ENCODE measurements at places on chromosomes 3 and 15.

GRCh38 chr3:144497452-144497851, 525.8 kb downstream of the DIPK2A start:
- no peak for DNase-seq

- no peak for DNase-seq
Measured at GRCh38 chr15:25247407-25248038, 191.3 kb downstream of the UBE3A start.

GRCh38 chr3:45608885-45609284, 14.3 kb downstream of the LIMD1 start:
- DNase-seq = no peak

- no peak for DNase-seq
Measured at GRCh38 chr15:51842852-51843737, 13.6 kb downstream of the TMOD3 start.

- DNase-seq = no peak
Measured at GRCh38 chr3:124859025-124859424, 28.1 kb downstream of the ITGB5 start.

GRCh38 chr3:136645915-136646314, 106.3 kb downstream of the STAG1 start:
- no peak for DNase-seq

GRCh38 chr3:137944593-137944992, 65.4 kb upstream of the CLDN18 start:
- no peak for DNase-seq

GRCh38 chr3:38730281-38730680, 80.8 kb upstream of the SCN5A start:
- no peak for DNase-seq

DNA sequence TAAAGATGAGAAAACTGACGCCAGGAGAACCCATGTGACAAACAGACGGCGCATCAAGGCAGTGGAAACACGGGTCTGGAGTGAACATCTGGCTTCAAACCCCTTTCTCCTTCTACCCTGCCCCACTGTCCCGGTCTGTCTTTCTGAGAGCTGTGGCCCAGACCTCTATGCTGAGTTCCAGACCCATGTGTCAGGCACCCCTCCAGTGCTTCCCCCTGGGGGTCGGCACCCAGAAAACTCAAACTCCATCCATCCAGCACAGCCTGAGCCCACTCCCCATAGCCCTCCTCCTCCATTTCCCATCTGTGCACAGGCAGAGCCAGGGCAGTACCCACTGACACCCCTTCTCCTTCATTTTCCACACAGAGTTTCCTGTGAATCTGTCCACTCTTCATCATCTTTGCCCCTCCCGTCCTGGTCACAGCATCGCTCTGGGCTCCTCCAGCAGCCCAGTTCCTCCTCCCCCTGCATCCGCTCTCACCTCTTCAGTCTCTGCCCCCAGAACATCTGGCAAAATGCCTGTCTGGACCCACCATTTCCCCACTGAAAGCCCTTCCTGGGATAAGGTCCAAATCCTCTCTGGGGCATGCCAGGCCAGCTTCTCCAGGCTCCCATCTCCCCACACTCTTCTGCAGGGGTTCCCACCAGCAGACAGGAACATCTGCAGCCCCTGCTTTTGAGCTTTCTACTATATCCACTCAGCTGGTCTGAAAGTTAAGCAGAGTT, 2.9 kb downstream of the FAM240A start:
- no peak for DNase-seq

GRCh38 chr3:42853739-42854302, 21.9 kb downstream of the CYP8B1 start:
- DNase-seq = no peak

DNA sequence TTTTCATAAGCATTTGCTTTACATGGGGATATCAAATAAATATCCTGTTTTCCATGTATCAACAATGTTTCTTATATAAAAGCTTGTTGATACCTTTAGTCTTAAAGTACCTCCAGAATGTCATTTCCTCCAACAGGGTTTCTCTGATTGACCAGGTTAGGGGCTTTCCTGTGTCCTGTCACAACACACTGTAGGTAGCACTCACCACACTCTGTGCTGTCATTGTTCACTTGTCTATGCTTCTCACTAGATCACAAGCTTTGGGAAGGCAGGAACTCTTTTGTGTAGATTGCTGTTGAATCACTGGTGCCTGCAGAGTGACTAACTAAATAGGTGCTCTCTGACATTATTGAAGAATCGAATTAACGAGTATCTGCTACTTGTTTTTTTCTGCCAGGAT, 49.8 kb downstream of the USP50 start:
- DNase-seq = no peak

DNA sequence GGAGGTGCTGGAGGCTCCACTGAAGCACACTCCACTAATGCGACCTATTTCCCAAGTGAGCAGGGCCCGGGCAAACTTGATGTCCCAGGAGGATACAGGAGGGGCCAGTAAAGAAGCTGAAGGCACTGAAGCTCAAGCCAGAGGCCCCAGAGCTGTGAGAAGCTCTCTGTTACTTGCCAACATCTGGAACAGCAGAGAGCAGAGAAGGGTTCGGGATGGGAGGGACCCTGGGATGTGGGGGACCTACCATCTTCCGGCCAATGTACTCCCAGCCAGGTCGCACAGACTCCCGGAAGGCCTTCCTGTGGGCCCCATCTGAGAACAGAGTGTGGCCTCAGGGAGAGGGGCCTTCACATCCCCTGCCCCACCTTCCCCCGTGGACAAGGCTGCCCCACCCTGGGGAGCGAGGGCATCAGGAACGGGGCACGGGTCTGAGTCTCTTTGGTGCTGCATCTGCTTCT, 3.1 kb downstream of the HHATL start:
- DNase-seq = no peak

- DNase-seq = peak; percentile 39
Measured at GRCh38 chr15:75107908-75108838, 84.8 kb downstream of the PPCDC start.

DNA sequence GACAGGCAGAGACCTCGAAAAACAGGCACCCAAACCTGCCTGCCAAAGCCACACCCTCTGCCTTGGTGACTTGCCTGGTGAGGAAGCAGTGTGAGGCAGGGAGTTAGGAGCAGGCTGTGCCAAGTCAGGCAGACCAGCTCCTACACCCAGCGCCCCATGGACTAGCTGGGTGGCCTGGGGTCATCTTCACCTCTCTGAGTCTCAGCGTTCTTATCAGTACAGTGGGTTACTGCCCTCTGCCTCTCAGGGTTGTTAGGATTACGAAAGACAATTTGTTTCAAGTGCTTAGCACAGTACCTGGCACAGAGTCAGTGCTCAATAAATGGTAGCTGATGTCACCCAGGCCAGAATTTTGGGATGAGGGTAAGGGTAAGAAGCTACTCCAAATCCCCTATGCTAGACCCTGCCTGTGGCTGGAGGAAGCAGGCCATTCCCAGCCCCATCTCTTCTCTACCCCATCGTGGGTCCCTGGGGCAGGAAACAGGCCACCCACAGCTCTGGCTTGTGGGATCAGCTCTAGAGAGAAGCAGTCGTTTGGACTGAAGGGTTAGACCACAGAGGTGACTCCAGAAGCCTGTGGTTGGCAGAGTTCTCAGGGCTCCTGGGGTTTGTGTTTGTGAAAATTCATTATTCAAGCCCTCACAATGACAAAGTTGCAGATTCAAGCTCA, 10.1 kb downstream of the SLC51B start:
- DNase-seq = no peak

DNA sequence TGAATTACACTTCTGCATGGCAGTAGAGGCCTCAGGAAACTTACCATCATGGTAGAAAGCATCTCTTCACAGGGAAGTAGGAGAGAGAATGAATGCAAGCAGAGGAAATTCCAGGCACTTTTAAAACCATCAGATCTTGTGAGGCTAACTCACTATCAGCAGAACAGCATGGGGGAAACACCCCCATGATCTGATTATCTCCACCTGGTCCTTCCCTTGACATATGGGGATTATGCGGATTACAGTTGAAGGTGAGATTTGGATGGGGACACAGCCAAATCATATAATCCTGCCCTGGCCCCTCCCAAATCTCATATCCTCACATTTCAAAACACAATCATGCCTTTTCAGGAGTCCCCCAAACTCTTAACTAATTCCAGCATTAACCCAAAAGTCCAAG, 691.1 kb downstream of the SI start:
- DNase-seq = no peak

GRCh38 chr3:58706395-58707167, 40.0 kb upstream of the FAM3D start:
- no peak for DNase-seq

- no peak for DNase-seq
Measured at GRCh38 chr3:13770170-13771169, 109.4 kb downstream of the WNT7A start.

GRCh38 chr15:76333720-76334437, 2.7 kb upstream of the ISL2 start:
- DNase-seq = no peak
